Hematopoietic multipotent progenitor cell treated with erythropoietin and hydrocortisone succinate and interleukin-3 and kit ligand, for 4 days (in vitro differentiated cells): ENCODE measurements at places on chromosomes 13 and 19.

GRCh38 chr19:35545855-35546381 lies 492 bp downstream of the TMEM147 start:
- DNase-seq: peak; percentile 64

- peak; percentile 90 for DNase-seq
These were observed at the start of gene CD79A for GRCh38 chr19:41876847-41877832. Gene CD79A (plus strand): TSS chr19:41877279. CDS start chr19:41877305, 26 bp downstream.

DNA sequence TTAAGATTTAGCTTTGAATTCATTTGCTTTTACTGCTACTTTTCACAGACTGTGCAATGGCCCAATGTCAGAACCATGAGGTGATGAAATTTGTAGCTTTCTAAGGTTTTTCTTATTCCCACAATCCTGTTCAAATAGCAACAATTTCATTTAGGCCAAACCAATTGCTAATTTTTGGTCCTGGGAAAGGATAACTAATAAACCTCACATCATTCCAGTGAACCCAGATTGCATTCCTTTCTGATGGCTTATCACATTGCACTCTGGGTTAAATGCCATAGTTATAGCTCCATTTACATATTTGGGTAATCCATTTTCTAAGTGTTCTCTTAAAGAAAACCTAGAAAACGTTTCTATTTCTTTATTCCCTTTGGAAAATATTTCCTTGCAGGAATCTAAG lies 22.9 kb upstream of the POMP start:
- DNase-seq: no peak

DNA sequence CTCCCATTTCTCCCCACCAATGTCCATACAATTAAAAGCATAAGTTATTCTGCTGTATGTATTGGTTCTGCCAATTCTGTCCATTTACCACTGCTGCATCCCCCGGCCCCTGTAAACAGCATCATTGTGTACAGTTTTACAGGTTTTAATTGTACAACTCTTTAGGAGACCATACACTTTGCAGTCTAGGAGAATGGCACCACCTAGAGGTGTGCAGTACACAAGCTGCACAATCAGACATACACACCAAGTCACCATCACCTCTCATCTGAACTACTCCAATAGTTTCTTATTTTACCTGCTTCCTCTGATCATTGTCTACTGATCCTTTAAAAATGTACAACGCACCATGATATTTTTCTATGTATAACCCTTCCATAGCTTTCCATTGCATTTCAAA lies 855.9 kb upstream of the KLHL1 start:
- peak; percentile 30 for DNase-seq

DNA sequence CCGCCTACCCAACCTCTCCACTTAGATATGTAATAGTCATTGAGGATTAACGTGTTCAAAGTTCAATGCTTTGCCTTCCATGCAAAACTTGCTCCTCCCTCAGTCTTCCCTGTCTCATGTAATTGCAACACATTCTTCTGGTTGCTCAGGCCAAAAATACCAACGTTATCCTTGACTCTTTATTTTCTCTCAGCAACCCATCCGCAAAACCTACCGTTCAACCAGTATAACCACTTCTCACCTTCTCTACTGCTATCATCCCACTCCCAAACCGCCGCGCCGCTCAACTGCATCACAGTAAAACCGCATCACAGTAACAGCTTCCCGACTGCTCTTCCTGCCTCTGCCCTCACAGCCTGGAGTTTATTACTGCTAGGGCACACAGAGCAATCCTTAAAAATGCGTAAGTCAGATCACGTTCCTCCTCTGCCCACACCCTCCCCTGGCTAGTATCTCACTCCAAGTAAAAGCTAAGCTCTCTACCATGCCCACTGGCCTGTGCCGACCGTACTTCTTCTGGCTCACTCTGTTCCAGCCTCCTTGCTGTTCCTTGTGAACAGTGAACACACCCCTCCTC lies 8.2 kb downstream of the MTIF3 start:
- peak; percentile 50 for DNase-seq

GRCh38 chr19:45878043-45878794 lies 7.7 kb downstream of the IRF2BP1 start:
- DNase-seq: no peak
